ENCODE measurements at places on chromosomes 16 and 17. TPM values are rescaled to one million over a fixed set of nuclear protein-coding genes. Genes with fewer than 3 reads are reported as not detected.
A peak's percentile ranks its signal among the peaks of the same experiment; 100 is the strongest.

- no peak for ATAC-seq
Measured at GRCh38 chr16:15770107-15770506, 86.7 kb downstream of the MYH11 start.

PIGL gene
- 55.0 TPM for total RNA-seq

PNMT gene
- total RNA-seq: 0.75 TPM

GRCh38 chr16:79601931-79602627 is 1.5 kb upstream of the MAF start:
- no peak for ATAC-seq

GRCh38 chr16:19595043-19595767 is 39.7 kb downstream of the VPS35L start:
- no peak for ATAC-seq

GRCh38 chr17:79243603-79243990 is 169.0 kb downstream of the ENGASE start:
- no peak for ATAC-seq

NECAB2 gene
- 2.9 TPM for total RNA-seq

GRCh38 chr16:47643323-47644000 is 182.3 kb downstream of the PHKB start:
- peak; percentile 75 for ATAC-seq

HSD11B2 gene
- 16.6 TPM for total RNA-seq

GRCh38 chr16:51834133-51834532 is 683.1 kb upstream of the SALL1 start:
- no peak for ATAC-seq

- peak; percentile 94 for ATAC-seq
Measured at GRCh38 chr16:81616321-81617020, 162.6 kb upstream of the PLCG2 start.

DNA sequence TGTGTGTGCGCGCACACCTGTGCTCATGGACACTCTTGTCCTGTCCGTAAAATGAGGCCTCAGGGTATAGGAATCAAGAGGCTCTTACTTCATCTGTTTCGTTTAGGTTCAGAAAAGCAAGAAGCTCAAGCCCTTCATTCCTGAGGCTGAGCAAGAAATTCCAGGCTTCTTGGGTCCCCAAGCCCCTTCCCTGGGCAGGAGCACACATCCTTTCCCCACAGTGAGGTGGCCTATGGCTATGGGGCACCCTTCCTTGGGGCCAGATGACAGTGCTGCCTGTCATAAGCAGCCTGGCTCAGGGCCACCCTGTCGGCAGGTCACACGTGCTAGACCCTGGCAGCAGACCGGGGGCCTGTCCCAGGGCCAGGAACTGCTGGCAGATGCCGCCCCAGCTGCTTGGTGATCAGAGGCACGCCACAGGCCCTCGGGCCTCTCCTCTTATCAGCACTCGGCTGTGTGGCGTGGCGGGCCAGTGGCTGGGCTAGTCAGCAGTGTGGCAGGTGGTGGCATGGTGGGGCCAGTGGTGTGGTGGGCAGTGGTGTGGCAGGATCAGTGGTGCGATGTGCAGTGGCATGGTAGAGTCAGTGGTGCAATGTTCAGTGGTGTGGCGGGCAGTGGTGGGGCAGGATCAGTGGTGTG is 50.2 kb downstream of the NKD1 start:
- ATAC-seq: no peak

PRR14 gene
- total RNA-seq: 8.7 TPM

GRCh38 chr17:8794636-8795035 is 4.5 kb downstream of the MFSD6L start:
- no peak for ATAC-seq

GRCh38 chr17:75697651-75698291 is 23.5 kb upstream of the ITGB4 start:
- ATAC-seq: no peak

ABCC3 gene
- 9.1 TPM for total RNA-seq

DNA sequence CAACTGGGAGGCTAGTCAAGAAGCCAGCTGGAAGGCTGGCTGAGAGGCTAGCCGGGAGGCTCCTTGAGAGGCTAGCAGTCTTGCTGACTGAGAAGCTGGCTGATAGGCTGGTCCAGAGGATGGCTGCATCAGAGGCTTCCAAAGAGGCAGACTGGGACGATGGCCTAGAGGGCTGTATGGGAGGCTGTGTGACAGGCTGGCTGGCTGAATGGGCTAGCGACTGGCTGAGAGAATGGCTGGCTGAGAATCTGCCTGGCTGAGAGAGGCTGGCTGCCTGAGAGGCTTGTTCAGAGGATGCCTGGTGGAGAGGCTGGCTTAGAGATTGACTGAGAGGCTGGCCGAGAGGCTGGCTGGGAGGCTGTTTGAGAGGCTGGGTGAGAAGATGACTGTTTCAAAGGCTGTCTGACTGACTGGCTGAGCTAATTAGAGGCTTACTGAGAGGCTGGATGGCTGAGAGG is 34.8 kb upstream of the ACSM2B start:
- ATAC-seq: no peak

GRCh38 chr17:74116087-74116717 is 87.3 kb upstream of the RPL38 start:
- peak; percentile 42 for ATAC-seq

GRCh38 chr17:57834146-57834741 is 15.6 kb downstream of the MRPS23 start:
- ATAC-seq: no peak

Data from motor neuron (in vitro differentiated cells).